ENCODE measurements at places on chromosomes 3 and 15.
A peak's percentile ranks its signal among the peaks of the same experiment; 100 is the strongest.

DNA sequence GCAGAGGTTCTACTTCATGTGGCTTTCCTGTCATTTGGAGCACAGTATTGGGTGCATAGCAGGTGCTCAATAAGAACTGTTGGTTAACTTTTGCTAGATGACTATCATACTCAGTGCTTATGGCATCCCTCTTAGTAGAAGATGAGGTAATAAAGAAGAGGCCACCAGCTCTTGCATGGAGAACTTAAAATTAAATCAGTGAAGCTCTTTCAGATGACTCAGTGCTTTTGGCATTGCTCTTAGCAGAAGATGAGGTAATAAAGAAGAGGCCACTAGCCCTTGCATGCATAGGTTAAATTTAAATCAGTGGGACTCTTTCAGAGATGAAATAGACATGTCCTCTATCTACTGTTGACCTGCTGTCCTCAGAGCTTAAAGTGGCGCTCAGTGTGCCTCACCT is 109.4 kb upstream of the FGF7 start:
- no peak for DNase-seq

- DNase-seq = no peak
Measured at GRCh38 chr3:81692766-81693165, 68.7 kb downstream of the GBE1 start.

- DNase-seq = no peak
Measured at GRCh38 chr3:182629521-182629920, 163.8 kb upstream of the ATP11B start.

DNA sequence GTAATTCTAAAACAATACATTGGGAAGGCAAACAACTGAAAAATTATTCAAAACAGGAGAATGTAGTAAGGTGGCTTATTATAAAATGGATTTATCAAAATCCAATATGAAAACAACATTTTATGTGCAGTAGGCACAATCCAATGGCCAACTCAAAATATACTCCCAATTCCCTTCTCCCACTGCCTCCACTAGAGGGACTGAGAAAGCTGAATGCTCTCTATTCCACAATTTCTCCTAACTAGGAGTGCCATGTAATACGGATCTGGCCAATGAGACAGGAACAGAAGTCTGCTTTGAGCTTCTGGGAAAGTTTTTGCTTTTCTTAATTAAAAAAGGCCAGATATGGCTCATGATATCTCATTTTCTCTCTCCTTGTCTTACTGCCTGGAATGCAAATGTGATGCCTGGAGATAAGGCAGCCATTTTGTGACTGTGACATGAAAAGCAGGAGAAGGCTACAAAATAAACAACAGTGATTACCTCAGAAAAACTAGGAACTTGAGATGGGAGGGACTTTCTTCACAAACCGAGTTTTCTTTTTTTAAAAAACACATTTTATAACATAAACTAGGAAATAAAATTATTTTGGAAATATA is 18.8 kb upstream of the VGLL4 start:
- no peak for DNase-seq

GRCh38 chr3:45137656-45138181 is 8.5 kb downstream of the CDCP1 start:
- no peak for DNase-seq

GRCh38 chr15:25093455-25094029 is 138.8 kb downstream of the SNRPN start:
- no peak for DNase-seq

- DNase-seq = no peak
Measured at GRCh38 chr3:152193673-152194267, 75.0 kb upstream of the MBNL1 start.

- no peak for DNase-seq
Measured at GRCh38 chr3:59303452-59303851, 253.6 kb upstream of the CFAP20DC start.

DNA sequence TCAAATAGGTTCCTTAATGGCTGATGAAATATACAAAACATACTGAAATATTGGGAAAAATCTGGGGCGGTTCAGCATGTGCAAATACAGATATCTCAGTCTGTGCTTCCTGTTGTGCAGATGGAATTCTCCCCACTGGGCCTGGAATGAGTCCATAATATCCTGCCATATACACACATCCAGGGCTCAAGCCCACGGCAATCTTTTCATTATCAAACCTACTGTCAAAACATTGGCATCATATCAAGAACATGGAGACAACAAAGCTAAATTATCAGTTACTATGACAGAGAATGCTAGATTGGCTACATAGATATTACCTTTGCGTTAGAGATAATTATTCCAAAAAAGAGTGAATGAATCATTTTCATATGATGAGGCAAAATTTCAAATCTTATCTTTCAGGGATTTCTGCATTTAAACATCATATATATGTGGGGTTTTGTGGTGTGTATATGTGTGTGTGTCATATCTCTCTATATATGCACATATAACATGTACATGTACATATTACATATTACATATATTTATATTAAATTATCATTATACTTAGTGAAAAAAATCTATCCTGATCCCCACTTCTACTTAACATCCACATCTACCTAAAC is 713.3 kb downstream of the GBE1 start:
- no peak for DNase-seq

DNA sequence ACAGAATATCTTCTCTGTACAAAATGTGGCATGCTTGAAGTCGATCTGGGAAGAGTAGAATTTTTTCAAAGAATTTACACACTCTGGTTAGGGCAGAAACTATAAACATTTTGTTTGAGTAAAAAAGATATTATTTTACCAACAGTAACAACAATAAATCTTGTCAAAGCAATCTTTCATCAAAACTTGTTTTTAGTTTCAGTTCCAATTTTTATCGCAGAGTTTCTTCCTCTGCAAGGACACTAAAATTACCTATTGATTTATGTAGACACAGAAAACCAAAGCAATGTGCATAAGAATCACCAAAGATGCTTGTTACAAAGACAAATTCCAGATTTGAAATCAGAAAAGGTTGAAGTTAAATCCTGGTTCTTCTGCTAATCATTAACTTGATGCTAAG is 61.9 kb downstream of the CGGBP1 start:
- DNase-seq = no peak

DNA sequence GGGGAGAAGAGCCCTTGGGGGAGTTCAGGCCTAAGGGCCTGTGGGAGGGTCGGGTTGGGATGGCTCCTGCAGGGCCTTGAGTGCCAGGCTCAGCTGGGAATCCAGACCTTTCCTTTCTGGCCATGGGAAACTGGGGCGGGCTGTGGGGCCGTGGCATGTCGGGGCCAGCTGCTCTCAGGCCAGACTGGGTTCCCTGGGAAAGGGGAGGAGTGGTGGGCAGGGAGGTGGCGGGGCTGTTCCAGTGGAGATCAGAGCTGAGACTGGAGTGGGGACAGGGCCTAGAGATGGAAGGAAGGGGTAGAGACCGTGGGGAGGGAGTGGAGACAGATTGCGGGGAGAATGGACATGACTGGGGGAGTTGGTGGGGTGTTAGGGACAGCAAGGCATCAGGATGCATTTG is 20.3 kb downstream of the FBLN2 start:
- no peak for DNase-seq

DNA sequence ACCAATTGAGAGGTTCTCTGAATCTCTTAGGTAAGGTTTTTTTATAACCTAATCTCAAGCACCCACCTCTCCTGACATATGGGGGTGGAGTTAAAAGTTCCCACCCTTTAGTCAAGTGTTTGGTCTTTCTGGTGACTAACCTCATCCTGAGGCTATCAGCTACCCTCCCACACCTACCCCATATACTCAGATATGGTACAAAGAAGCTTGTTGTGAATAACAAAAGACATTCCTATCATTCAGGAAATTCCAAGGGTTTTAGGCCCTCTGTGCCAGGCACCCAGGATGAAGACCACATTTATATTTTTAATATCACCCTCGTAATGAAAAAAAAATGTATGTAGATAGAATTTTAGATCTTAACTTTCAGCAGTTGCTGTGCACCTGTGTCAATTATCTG is 9.0 kb downstream of the CHMP2B start:
- DNase-seq = no peak

GRCh38 chr3:182892226-182892625 is 88.1 kb downstream of the DCUN1D1 start:
- no peak for DNase-seq

GRCh38 chr3:72523429-72524151 is 324.7 kb downstream of the SHQ1 start:
- DNase-seq = no peak

- DNase-seq = no peak
Measured at GRCh38 chr3:63231643-63232042, 46.5 kb upstream of the SYNPR start.

GRCh38 chr3:136055491-136055890 is 90.0 kb downstream of the PPP2R3A start:
- DNase-seq = no peak

GRCh38 chr15:85618956-85619491 is 175.7 kb downstream of the KLHL25 start:
- DNase-seq = peak; percentile 84

GRCh38 chr15:23397779-23398178 is 43.2 kb downstream of the GOLGA8S start:
- no peak for DNase-seq

DNA sequence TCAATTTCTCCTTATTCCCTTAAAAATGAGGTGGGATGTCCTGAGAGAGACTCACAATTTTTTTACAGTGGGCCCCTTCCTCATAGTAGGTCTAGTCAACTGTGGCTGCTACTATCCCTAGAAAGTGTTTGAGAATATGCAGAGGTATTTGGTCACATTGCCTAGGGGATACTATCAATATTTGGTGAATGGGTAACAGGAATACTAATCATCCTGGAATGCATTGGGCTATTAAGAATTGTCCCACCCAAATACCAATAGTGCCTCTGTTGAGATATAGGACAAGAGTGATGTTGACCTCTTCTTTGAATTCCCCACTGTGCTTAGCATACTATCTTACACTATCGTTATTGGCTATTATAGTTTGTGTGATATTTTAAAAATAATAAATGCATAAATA is 389.4 kb downstream of the DIPK2A start:
- DNase-seq = no peak

GRCh38 chr3:59601486-59601885 is 551.7 kb upstream of the CFAP20DC start:
- DNase-seq = no peak

DNA sequence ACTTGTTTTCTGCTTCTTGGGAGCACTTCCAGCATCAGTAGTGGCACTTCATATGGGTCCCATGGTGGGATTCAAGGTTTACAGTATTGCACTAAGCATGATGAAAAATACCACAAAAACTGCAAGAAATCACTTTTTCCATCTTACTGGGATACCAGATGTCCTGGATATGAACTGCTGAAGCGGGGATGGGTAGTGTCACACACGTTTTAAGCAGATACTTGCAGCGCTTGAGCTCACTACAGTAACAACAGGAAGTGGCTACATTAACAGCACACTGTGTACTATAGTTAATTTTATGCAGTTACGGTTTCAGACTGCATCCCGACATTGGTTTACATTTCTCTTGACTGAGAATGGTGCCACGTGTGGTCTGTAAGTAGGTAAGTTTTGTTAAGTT is 3.5 kb upstream of the ISG20 start:
- DNase-seq = no peak

- no peak for DNase-seq
Measured at GRCh38 chr15:99719096-99719541, 14.1 kb downstream of the LYSMD4 start.

- peak; percentile 44 for DNase-seq
Measured at GRCh38 chr3:37922721-37923568, 61.3 kb downstream of the CTDSPL start.

- DNase-seq = no peak
Measured at GRCh38 chr3:100637197-100637631, 27.8 kb downstream of the ADGRG7 start.

DNA sequence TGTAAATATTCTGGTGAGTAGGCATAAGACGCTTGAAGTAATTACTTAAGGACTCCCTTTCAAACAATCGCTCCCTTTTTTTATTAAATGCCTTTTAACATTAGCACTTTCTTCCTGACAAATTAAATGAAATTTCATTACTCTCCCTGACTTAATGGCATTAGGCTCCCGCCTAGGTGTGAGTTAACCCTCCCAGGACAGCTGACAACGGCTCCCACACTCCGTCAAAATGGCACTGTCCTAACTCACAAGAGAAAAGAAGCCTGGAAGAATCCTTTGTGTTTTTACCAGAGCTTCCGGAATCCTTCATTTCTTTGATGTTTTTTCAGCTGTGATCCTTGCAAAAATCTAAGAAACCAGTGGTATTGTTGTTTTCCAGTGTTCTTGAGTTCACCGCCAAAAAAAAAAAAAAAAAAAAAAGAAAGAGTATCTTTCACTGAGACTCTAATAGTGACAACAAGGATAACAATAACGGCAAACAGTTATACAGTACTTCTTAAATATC is 861.0 kb upstream of the NR2F2 start:
- DNase-seq = no peak

GRCh38 chr15:92657486-92657885 is 1.9 kb upstream of the FAM174B start:
- no peak for DNase-seq

- DNase-seq = no peak
Measured at GRCh38 chr15:30882849-30883433, 20.8 kb upstream of the FAN1 start.

DNA sequence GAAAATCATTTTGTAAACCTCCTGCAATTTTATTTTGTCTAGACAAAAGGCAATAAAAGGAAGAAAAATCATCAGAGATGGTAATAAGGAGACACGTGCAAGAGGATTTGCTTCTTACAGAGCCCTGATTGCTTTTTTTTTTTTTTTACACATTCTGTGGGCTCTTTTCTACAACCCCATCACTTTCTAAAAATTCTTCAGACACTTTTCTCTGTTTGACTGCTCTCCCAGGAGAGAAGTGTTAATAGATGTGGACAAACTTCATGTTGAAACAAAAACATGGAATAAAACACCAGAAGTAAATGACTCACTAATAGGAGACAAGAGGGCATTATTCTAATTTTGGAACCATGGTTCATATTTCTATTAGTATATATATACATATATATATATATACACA is 114.4 kb upstream of the TPRG1 start:
- DNase-seq = no peak

DNA sequence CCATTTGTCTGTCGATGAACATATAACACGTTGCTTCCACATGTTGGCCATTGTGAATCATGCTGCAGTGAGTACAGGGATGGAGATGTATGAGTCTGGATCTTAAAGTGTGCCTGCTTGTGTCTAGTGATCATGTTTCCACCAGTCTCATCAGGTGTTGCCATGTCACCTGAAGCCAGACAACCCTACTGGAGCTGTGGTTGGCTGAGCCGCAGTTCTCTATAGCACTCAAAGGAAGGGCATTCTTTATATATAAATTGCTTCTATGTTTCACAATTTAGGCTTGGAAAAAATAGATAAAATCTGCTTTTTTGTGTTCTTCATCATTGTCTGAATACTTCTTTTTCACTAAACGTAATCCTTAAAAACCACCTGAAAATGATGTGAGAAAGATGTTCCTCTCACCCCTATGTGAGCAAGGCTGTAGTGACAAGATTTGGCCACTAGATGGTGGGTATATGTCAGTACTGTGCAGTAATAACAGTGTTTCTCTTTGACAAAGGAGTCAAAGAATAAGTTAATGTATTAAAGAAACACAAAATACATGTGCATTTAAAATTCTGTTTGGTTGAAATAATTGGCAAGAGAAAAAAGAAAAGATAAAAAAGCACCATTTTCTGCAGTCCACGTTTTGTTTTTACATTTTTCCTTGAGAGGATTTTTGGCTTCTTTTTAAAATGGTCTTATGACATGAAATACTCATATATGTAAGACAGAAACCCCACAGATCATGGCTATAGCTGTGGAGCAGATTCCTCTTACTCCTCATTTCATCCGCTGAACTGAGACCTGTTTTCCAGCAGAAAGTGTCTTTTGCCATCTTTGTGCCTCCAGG is 394.5 kb upstream of the DPPA4 start:
- peak; percentile 47 for DNase-seq

Data from right forelimb (tissue), 1 donor.